ENCODE measurements at places on chromosomes 5 and 9.

- DNase-seq = no peak
Measured at GRCh38 chr5:155311721-155312120, 298.2 kb downstream of the KIF4B start.

DNA sequence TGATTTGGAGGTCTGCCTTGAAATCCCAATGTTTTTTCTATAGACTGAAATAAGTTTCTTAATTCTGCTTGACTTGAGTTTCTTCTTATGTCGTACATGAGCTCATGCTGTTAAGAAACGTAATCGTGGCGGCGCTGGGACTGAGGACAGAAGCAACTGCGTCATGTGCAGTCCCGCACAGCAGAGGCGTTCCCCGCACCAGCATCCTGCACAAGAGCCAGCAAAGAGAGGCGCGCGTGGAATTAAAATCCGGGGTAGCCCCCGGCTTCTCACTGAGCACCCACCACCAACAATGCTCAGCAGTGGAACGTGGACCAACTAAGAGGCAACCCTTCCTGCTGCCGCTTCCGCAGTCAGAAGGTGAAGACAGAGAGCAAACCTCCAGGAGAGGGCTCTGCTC, 496.2 kb upstream of the ADAMTS16 start:
- DNase-seq = no peak

GRCh38 chr9:84940294-84940693, 270.8 kb downstream of the NTRK2 start:
- no peak for DNase-seq

DNA sequence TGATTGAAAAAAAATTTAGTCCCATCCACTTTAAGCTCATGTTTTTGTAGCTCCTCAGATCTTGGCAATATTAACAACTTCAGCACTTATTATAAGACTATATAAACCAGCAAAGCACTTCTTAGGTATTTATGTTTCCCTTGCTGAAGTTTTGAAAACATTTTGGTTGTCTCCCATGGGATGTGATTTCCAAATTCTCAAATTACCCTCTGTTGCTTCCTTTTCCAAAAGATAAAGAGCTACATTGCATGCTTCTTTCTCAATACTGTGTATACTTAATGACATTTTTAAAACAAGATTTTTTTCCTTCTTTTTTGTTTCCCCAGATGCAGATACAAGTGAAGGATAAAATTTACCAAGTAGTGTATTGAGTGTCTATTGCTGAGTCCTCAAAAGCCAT, 567.1 kb downstream of the CSNK1G3 start:
- no peak for DNase-seq

DNA sequence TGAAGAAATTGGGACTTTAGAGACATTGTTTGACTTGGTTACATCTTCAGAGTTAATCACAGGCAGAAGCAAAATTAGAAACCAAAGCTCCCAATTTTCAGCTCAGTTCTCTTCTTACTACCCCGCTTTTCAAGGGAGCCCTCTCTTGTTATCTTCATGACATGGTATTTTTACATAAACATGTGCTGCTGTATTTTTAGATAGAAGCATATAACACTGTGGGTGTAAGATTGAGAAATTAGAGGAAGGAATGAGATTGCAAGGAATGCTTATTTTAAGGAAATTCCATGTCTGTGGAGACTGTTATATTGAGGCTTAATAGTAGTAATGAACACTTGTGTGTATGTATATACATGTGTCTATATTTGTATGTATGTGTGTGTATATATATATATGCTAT, 401.6 kb downstream of the TMEM232 start:
- no peak for DNase-seq

DNA sequence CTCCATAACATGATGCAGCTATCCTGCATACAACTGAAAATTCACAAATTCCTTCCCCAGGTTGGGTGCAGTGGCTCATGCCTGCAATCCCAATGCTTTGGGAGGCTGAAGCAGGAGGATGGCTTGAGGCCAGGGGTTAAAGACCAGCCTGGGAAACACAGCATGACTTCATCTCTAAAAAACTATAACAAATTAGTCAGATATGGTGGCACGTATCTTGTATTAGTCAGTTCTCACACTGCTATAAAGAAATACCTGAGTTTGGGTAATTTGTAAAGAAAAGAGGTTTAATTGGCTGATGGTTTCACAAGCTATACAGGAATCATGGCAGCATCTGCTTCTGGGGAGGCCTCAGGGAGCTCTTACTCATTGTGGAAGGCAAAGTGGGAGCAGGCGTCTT, 56.4 kb upstream of the DAPK1 start:
- no peak for DNase-seq

DNA sequence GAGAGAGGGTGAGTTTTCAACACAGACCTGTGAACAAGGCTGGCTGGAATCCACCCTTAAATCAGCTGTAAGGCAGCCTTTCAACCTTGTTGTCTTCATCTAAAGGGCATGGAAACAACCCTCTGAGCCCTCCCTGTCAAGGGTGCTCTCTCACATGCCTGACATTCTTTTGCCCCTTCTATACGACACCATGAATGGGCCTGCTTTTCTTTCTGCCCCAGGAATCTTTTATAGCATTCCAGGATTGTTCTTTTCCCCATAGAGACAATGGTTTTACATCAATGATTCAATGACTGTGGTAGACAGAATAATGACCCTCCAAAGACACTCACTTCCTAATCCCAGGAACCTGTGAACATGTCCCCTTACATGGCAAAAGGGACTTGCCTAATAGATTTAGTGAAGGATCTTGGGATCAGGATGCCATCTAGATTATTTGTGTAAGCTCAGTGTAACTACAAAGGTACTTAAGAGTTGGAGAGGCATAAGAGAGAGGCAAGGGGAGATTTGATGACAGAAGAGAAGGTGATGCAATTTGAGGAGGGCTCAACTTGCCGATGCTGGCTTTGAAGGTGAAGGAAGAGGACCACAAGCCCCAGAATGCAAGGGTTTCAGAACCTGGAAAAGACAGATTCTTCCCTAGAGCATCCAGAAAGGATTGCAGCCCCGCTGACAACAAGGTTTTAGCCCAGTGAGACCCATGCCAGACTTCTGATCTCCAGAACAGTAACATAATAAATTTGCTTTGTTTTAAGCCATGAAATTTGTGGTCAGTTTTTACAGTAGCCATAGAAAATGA, 29.2 kb upstream of the HMHB1 start:
- DNase-seq = no peak

DNA sequence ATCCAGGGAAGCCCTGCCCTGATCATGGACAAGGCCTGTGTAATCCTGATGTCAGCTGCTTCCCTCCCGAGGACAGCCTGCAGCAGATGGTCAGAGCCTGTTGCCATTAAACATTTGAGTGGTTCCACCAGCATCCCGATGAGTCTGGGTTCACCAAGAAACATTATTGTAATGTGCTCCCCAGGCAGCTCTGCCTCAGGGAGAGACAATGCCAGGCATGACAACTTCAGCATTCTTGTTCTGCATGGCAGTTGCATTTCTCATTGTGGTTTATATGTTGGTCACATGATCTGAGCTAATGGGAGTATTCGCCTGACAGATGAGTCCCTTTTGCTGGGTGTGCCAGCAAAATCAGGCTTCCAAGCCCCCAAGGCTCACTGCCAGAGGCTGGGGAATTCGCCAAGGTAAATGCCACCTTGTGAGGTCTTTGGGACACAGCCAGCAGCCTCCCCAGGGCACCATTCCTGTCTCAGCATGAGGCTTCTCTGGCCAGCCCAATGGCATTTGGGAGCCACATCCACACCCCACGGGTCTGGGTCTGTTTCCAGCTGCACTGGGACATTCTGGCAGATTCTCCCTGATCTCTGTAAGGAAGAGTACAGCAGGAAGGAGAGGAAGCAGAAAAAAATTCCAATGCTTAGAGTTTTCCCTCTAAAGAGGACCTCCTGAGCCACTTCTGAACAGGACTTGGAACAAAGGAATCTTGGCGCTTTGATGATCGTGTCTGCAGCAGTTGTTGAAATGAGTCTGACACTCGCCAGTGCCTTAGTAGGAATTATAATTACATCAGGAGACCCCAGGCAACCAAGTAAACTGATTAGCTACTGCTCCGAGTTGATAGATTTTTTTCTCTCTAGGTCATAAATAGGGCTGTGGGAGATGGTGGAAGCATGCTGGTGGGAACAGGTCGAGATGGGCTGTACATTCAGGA, 18.7 kb downstream of the KCNIP1 start:
- no peak for DNase-seq

- no peak for DNase-seq
Measured at GRCh38 chr5:98604721-98605425, 168.6 kb upstream of the RGMB start.

DNA sequence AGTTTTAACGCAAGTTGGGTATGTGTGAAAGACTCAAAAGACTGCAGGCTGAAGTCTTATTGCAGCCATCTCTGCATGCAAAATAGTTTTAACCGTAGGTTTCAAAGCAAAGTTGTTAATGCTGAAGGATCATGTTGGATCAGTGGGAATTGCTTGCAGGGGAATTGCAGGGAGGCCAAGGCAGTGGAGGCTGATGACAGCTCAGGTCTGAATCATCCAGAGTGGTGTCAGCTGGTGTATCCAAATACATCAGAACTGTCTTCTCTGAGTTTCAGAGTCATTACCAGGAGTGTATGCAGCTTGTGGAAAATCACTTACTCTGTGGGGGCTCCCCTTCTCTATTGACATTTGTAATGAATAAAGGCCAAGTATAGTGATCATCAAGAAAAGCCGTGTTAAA, 435.7 kb downstream of the SH3GL2 start:
- no peak for DNase-seq

DNA sequence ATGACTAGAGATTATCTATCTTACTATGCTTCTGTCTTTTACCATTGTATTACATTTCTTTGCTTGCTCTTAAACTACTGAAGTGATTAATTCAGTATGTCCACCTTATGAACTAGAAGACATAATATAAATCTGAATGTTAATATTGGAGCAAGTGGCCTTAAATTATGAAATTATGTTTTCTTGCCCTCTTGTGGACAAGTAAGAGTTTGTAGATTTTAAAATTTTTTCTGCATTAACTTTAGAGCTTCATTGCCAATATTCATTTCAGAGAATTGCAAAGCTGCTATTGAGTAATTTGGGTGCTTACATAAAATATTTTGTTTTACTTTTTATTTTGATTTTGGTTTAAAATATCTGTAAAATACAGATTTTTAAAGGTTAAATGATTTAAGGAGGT, 55.3 kb downstream of the RANBP17 start:
- no peak for DNase-seq

GRCh38 chr5:89280103-89281037, 397.4 kb upstream of the MEF2C start:
- DNase-seq = no peak

GRCh38 chr5:89087551-89088318, 204.8 kb upstream of the MEF2C start:
- no peak for DNase-seq

DNA sequence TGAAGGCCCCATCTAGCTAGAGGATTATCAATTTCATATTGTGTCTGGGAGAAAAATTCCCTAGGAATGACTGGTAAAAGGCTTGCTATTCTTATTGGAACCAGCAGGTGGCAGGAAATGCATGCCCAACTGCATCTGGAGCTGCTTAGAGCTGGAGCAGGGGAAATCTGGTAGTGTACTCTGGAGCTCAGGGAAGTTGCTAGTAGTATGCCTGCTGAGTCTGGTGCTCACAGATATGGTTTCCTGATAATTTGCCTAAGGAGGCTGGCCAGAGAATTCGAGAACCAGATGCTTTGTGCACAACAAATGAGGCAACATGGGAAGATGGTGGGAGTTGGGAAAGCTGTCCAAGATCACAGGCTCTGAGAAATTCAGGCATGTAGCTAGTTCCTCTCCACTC, 53.7 kb downstream of the G3BP1 start:
- DNase-seq = no peak

DNA sequence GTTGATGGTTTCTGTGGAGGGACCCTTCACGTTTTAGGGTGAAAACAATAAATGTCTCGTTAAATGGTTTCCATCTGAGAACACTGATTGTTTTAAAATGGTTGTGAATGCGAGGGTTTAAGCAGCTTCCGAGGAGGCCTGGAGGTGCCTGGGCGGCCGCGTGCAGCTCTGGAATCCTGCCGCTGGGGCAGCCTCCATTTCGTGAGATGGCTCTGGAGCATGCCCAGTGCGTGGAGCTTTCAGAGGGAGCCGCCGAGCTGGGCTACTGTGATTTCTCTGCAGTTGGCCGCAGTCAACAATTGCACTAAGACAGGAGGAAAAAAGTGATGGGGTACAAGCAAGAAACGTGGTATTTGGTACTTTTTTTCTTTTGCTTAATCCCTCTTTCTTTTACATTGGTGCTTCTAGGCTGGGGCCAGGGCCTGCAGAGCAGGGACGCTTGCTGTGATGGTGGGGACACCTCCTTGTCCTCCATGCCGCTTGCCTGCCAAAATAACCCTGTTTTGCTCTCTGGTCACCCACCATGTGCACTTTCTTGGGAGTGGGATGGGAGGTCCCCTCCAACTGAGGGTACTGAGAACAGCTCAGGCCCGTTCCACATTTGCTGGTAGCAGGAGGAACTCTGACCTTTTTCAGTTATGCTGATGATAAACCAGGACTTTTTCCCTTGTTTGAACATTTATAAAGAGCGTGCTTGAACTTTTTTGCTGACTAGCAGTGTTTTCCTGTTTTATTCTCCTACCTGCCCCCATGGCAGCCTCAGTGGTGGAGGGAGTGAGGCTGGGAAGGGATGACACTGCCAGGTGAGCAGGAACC, 47.1 kb downstream of the EHMT1 start:
- no peak for DNase-seq

GRCh38 chr5:55969956-55970355, 24.8 kb downstream of the IL6ST start:
- DNase-seq = no peak

DNA sequence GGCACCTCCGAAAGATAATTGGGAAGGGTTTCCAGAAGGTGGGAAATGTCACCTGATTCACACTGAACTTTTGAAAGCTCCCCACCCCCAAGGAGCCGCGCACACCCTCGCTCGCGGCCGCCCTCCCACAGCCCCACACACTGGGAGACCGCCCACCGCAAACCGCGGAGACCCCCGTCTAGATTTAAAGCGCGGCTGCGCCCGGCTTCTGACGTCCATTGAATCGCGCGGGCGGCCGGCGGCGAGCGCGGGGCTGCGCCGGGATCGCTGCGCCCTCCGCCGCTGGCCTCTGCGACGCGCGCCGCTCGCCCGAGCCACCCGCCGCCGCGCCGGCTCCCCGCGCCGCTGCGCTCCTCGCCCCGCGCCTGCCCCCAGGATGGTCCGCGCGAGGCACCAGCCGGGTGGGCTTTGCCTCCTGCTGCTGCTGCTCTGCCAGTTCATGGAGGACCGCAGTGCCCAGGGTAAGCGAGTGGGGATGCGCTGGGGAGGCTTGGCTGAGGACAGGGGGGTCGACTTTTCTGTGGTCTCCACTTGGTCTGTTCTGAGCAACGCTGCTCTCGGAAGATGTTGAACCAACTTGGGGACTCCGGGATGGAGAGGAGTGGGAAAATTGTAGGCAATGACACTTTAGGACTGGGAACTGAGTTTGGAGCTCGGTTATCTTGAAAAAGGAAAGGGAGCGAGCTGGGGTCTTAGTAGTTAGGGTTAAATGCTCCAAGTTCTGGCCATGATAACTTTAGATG, at the start of gene FST:
TSS of gene FST (plus strand) at position 214 of the 743 bp plus-strand sequence. CDS start at position 377, 163 bp downstream.
- DNase-seq = no peak

Data from stimulated activated CD4-positive, alpha-beta T cell treated with anti-CD3 and anti-CD28 coated beads, Interleukin-12 subunit alpha, Interleukin-12 subunit beta, amount 100 ng/mL, for 4 hours (primary cell).